ENCODE measurements at places on chromosomes 5 and 9. TPM values are rescaled to one million over a fixed set of nuclear protein-coding genes. Genes with fewer than 3 reads are reported as not detected.

Gene ELOVL7
- 0.07 TPM for total RNA-seq

Gene CCNI2
- total RNA-seq: 0.27 TPM

DNA sequence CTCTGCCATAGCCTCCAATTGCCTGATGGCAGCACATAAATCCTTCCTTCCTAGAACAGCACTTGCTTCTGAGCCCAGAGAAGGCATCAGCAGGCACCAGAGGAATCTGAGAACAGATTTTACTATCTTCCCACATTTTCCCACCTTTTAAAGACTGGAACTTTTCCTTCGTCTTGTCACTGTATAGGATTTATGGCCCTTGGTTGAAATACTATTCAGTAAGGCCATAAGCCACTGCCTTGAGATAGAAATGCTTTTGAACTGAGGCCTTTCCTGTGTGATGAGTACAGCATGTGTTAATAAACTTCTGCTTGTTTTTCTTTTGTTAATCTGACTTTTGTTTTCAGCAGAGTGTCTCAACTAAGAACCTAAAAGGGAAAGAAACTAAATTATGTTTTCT, 84.3 kb downstream of the MRPS27 start:
- DNase-seq: no peak

DNA sequence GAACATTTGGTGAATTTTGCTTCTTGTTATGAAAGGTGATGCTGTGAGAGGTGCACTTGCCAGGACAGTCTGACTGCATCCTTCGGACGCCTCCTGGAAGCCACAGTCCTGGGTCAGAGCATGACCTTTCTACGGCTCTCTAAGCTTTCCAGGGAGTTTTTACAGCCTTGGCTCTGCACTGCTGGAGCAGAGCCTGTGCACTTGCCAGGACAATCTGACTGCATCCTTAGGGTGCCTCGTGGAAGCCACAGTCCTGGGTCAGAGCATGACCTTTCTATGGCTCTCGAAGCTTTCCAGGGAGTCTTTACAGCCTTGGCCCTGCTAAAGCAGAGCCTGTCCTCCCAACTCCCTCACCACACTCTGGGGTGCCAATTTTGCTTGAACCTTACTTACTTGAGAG, 49.6 kb downstream of the CCDC180 start:
- no peak for DNase-seq

GRCh38 chr5:108523360-108523759, 141.5 kb upstream of the FBXL17 start:
- DNase-seq: no peak

GRCh38 chr5:58944221-58944620, 361.3 kb downstream of the RAB3C start:
- DNase-seq: no peak

DNA sequence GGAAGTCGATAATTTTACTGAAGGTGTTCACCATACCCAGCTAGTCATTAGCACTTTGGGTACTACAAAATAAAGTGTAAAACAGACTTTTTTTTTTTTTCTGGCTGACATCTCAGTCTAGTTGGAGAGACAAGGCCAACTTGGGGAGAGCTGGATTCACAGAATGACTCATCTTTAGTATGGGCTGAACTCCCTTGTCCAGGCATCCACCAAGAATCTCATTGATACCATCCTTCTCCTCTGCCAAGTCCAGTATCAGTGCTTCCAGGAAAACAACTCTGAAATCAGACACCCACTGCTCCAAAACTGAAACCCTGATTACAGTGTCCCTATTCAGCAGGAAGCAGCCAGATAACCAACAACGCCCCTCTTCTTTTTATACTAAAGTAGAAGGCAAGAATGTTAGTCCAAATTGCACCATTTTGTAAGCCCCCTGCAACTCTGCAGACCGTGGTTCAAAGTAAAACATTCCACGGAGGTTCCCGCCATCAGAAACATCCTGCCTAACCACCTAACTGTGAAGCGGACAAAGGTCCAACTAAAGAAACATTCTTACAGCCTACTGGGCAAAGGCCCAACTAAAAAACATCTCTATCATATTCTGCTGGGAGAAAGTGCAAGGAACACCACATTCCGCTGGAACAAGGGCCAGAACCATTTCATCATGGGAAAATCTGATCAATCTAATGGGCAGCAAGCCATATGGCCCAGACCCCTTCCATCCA, 728.2 kb downstream of the BRINP1 start:
- peak; percentile 33 for DNase-seq

GRCh38 chr5:61332358-61332749, 296 bp downstream of the ZSWIM6 start:
- no peak for DNase-seq

GRCh38 chr5:143141652-143142051, 261.8 kb downstream of the NR3C1 start:
- no peak for DNase-seq

DNA sequence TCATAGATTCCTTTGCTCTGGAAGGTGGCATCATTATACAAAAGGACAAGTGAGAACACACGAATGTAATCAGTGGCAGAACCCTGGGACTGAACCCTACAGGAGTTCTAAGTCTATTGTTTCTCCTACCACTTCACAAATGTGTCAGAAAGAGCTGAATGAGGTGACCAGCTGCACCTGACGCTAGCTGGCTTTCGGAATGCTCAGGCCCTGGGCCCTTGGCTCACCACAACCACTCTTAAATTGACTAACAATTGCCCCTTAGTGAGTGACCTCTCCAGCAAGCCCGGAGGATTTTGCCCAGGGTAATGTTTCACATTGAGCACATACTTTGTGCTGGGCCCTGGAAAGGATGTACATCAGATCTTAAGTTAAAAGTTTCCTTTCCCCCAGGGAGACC, 41.2 kb upstream of the ABCA1 start:
- no peak for DNase-seq

GRCh38 chr9:79812099-79812498, 240.3 kb downstream of the TLE4 start:
- DNase-seq: peak; percentile 14

Data from MG63 (cell line).